ENCODE measurements at places on chromosomes 3 and 15. TPM values are rescaled to one million over a fixed set of nuclear protein-coding genes. Genes with fewer than 3 reads are reported as not detected.

DNA sequence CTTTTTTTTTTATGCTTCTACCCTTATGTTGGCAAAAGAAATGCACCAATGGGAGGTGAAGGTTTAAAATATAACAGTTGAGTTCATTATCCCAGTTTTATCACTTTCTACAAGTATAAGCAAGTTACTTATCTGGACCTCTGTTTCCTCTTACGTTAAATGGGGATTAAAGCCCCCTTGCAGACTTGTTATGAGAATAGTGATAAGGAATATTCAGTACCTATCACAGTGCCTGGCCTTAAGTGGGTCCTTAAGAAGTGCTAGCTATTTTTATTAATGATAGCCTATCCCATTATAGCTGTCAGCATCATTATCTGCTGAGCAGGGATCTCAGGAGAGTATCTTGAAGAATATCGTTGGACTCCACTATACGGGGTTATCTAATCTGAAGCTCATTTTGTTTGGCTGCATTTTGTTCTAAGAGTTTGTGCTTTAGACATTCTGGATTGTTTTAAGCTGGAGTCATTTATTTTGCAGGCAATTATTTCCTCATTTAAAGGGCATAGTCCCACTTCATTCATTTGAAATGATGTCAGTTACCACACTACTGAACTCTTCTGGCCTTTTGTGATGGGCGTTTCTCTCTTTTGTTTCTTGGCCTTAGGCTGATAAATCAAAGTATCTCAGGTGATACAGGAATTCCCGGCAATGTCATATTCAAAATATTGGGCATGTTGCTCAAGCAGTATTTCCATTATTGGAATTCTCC, 28.8 kb downstream of the RAB8B start:
- DNase-seq = no peak

DNA sequence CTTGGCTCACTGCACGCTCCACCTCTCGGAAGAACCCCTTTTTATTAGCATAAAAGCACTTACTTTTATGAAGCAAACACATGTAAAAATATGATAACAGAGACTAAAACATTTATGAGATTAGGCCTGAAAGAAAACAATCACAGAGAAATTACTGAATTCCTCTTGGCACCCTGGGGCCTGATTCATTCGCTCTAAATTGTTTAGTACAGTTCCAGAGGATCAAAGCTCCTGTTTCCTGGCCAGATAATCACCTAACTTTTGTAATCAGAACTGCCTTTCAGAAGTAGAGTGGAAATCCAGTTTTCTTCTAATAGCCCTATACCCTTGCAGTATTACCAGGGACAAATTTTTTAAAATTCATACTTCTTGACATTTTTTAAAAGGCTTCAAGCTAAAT, 6.4 kb downstream of the NPAP1 start:
- no peak for DNase-seq

Gene SLC27A2
- total RNA-seq = not detected

Gene ERICH6
- total RNA-seq = not detected
